Stimulated activated CD4-positive, alpha-beta T cell treated with anti-CD3 and anti-CD28 coated beads, Interleukin-15, amount 100 ng/mL, for 1 hour (primary cell): ENCODE measurements at places on chromosomes 3 and 15.
A peak's percentile ranks its signal among the peaks of the same experiment; 100 is the strongest.

DNA sequence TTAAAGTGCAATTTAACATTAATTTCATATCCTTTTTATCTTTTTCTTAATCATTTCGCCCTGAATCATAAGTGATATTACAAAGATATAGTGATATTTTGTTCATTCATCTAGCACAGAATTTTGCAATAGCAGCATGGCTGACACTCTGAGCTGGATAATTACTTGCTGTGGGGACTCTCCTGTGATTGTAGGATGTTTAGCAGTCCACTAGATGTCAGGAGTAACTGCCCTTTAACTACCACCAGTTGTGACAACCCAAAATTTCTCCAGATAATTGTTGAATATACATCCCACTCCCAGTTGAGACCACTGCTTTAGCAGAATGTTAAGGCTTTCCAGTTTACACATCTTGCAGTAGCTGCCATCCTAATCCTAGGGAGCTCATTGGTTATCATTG is 196.8 kb upstream of the MBNL1 start:
- no peak for DNase-seq

DNA sequence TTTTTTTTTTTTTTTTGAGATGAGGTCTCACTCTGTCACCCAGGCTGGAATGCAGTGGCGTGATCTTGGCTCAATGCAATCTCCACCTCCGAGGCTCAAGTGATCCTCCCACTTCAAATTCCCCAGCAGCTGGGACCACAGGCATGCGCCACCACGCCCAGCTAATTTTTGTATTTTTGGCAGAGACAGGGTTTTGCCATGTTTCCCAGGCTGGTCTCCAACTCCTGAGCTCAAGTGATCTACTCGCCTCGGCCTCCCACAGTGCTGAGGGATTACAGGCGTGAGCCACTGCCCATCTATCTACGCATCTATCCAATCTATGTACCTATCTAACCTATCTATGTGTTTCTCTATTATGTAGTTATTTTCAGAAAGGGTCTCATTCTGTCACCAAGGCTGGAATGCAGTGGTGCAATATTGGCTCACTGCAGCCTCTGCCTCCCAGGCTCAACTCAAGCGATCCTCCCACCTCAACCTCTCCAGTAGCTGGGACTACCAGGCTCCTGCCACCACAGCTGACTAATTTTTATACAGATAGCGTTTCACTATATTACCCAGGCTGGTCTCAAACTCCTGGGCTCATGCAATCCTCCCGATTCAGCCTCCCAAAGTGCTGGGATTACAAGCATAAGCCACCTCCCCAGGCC is 20.2 kb upstream of the GPX1 start:
- no peak for DNase-seq

DNA sequence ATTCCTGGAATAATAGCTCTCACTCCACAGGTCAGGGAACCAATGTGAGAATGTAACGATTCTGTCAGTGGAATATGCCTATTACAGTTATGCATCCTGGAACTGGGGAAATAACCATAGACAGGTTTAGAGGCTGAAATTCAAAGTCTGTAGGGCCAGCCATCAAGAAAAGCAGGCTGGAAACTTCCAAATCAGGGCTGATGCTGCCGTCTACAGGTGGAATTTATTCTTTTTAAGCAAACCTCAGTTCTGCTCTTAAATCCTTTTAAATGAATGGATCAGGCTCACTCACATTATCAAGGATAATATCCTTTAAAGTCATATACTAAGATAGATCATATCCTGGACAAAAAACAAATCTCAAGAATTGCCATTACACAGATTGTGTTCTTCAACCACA is 699.8 kb downstream of the NR2F2 start:
- DNase-seq = no peak

DNA sequence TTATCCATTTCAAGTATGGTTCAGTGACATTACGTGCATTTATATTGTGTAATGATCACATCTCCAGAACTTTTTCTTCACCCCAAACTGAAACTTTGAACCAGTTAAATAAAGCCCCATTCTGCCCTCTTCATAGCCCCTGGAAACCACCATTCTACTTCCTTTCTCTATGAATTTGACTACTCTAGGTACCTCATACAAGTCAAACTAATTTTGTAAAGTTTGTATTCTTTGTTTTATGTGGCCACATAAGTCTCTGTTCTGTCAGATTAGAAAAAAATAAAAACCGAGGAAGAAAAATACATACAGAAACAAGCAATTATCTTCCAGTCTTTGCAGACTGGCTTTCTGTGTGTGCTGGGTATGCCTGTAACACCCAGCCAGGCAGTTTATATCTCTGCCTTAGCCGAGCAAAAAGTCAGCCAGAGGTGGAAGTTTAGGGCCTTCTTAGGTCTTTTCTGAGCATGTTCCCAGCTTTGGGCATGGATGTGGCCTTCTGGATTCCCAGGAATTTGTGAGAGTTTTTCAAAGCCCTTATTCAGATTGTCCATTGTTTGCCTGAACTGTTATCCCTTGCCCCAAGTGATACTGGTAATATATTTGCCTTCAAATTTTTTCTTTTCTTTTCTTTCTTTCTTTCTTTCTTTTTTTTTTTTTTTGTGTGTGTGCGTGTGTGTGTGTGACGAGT is 6.0 kb upstream of the GRAMD1C start:
- no peak for DNase-seq

- no peak for DNase-seq
Measured at GRCh38 chr15:47293466-47294162, 423.7 kb upstream of the SEMA6D start.

- no peak for DNase-seq
Measured at GRCh38 chr3:30253832-30254231, 352.6 kb upstream of the TGFBR2 start.

- no peak for DNase-seq
Measured at GRCh38 chr3:177126015-177126773, 71.1 kb downstream of the TBL1XR1 start.

- DNase-seq = no peak
Measured at GRCh38 chr15:31758126-31758525, 272.2 kb upstream of the CHRNA7 start.

- DNase-seq = no peak
Measured at GRCh38 chr3:184559336-184559735, 2.2 kb upstream of the EPHB3 start.

- DNase-seq = no peak
Measured at GRCh38 chr3:27880969-27881892, 159.1 kb upstream of the EOMES start.

DNA sequence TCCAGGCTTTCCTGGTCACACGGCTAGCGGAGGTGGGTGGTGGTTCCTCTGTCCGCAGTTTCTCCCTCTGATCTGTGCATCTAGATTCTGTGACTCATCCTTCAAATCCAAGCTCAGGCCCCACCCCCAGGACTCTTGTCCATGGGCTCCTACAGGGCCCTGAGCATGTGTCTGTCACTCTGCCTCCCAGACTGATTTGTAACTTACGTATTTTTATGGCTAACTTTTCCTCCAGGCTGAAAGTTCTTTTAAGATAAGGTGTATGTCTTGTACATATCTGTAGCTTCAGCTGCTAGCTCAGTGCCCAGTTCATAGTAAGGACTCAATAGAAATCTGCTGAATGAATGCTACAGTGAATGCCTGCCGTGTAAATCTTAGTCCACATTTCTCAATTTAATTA is 8.0 kb downstream of the ESYT3 start:
- no peak for DNase-seq

GRCh38 chr15:34436956-34437442 is 609 bp downstream of the GOLGA8A start:
- DNase-seq = peak; percentile 47

DNA sequence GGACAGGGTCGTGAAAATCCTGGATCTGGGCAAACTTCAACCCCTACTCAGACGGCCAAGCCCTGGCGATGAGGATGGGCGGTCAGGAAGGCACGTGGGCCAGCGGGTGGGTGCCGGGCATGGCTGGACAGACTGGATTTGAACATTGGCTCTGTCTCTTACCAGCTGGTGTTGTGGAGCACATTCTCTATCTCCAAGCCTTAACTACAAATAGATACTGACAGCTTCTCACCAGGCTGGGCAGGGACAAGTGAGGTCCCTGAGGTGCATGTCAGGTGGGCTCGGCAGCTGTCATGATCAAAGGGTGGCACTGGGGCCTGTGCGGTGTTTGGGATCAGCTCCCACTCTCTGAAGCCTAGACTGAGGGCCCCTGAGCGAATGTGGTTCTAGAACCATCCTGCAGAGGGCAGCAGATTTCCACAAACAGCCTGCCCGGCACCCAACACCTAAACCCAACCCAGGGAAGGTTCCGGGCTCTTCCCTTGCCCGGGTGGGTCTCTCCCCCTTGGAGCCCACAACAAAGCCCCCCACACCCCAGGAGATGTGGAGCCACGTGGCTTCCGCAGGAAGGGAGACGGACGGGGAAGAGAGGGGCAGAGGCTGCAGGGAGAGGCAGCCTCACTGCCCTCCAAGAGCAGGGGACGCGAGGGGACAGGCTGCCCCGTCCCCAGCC is 58.4 kb downstream of the RGMA start:
- DNase-seq = peak; percentile 45

- DNase-seq = no peak
Measured at GRCh38 chr3:194814878-194815357, 129.2 kb downstream of the FAM43A start.

- no peak for DNase-seq
Measured at GRCh38 chr3:148203297-148204010, 494.2 kb upstream of the AGTR1 start.

- DNase-seq = no peak
Measured at GRCh38 chr3:33124638-33125037, 10.8 kb downstream of the CRTAP start.

GRCh38 chr15:80533790-80534333 is 129.7 kb downstream of the ARNT2 start:
- DNase-seq = no peak

DNA sequence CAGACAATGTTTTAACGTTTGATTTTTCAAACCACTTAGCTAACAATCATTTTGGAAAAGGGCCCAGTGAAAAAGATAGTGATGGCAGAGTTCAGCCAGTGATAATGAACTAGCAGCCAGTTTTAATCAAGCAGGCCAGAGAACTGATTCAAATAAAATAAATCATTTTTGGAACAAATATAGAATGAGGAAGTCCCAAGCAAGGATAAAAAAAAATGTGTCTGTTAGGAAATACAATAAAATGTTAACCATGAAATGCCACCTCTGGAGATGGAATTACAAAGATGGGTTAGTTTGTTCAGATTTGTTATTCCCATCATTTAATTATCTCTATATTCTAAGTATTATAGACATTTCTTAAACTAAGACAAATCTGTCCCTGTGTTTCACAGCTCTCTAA is 1.1 kb downstream of the HERC1 start:
- DNase-seq = no peak

GRCh38 chr15:72785432-72785831 is 1.9 kb upstream of the ADPGK start:
- DNase-seq = no peak

- peak; percentile 55 for DNase-seq
Measured at GRCh38 chr3:141487521-141488252, 860 bp downstream of the RASA2 start.

- DNase-seq = no peak
Measured at GRCh38 chr15:97077975-97078374, 747.5 kb downstream of the NR2F2 start.

DNA sequence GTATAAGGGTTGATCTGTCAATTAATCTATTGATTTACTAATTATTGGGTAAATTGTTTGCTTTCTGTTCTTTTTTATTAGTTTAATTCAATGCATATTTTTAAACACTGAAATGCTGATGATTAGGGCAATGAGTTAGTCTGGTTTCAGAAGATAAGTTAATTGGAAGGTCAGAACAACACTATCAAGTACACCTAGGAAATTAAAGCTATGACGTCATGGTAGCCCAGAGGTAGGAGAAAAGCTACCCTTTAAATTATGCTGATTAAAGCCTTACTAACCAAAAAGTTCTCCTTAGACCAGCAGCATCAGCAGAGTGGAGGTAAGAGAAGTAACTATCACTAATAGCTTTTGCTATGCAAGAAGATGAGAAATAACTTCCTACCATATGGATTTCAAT is 770.4 kb upstream of the ARPP21 start:
- DNase-seq = no peak

DNA sequence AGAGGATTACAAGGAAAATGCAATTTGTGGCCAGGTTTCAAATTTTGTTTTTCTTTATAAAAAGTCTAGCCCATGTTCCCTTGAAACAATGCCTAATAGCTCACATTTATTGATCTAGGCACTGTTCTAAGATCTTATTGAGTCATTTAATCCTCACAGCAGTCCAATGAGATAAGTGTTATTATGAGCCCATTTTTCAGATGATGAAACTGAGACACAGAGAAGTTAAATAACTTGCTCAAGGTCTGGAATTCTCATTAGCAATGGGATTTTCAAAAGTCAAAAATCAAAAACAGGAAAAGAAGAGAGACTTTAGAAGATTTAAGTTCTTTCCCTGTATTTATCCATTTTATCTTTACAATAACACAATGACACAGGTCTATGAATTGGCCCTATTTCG is 90.0 kb upstream of the COL6A5 start:
- DNase-seq = no peak

GRCh38 chr15:85691350-85692240 is 103.1 kb downstream of the KLHL25 start:
- no peak for DNase-seq

GRCh38 chr3:56720849-56721248 is 37.8 kb upstream of the TASOR start:
- DNase-seq = no peak

DNA sequence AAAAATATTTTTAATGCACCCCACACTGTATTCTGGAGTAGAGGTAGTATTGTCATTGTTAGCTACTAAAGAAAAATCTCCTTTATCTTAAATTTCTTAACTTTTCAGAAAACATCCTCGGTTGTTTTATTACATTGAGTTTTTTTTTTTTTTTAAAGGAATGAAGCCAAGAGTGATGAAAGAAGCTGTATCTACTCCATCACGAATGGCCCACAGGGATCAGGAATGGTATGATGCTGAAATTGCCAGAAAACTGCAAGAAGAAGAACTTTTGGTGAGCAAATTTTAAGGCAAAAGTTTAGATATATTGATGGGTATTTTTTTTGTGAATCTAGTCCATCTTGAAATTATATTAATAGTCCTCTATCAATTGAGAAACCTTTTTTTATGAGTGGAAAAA is 49.7 kb upstream of the UTS2B start:
- no peak for DNase-seq

GRCh38 chr15:62578546-62578945 is 413.5 kb upstream of the C2CD4B start:
- no peak for DNase-seq

- no peak for DNase-seq
Measured at GRCh38 chr3:82274897-82275296, 513.5 kb upstream of the GBE1 start.

- no peak for DNase-seq
Measured at GRCh38 chr3:122977746-122978466, 49.7 kb downstream of the SEMA5B start.

GRCh38 chr3:51110586-51110985 is 274.5 kb upstream of the MANF start:
- no peak for DNase-seq

GRCh38 chr3:75129101-75129500 is 514.6 kb upstream of the CNTN3 start:
- DNase-seq = no peak
